ENCODE measurements at places on chromosomes 12 and 14.

- DNase-seq: no peak
These were observed 270.3 kb downstream of the FBXL14 start for GRCh38 chr12:1324099-1324498.

- no peak for DNase-seq
These were observed 16.0 kb upstream of the RNASE10 start for GRCh38 chr14:20489093-20489994.

GRCh38 chr14:100851586-100851916 lies 25.6 kb downstream of the MEG3 start:
- DNase-seq: no peak

DNA sequence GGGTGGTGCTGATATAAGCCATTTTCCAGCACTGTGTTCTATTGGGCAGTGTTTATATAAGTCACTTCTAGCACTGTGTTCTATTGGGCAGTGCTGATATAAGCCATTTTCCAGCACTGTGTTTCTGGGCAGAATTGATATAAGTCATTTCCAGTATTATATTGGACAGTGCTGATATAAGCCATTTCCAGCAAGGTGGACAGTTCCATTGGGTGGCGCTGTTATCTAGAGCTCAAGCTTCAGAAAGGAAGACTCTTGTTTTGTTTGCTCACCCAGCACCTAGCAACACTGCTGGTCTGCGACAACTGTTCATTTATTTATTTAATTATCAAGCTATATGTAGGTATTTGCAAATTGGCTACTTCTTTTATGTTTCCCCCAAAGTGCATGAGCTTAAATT lies 690.3 kb downstream of the AACS start:
- no peak for DNase-seq

- no peak for DNase-seq
These were observed 139.0 kb downstream of the SYNE2 start for GRCh38 chr14:63991833-63992232.

- no peak for DNase-seq
These were observed 35.5 kb downstream of the HECTD1 start for GRCh38 chr14:31172084-31172483.

DNA sequence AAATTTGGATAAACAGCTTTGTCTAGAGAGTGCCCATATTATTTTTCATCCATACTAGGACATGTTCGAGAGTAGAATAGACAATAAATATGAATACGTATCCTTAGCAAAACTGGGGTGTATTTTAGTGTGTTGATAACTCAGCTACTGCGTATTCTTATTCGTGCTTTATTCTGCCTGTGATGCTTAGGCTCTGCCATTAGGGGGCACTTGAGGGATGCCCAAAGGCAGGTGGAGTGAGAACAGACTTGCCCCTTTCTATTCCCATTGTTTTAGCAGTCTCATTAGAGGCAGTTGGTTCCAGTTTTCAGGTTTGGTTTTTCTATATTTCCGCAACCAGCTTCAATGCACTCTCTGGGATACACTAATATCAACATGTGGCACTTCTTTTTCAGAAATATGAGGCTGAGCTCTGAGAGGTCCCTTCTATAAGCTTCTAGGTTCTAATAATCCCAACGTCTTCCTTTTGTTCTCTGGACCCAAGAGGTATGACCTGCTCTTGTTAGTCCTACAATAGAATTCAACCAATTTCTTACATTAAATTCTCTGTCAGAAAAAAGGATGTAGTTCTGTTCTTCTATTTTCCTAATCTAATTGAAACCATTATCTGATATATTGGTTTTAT lies 985.7 kb upstream of the FBXO33 start:
- DNase-seq: peak; percentile 17

- peak; percentile 26 for DNase-seq
These were observed 110.7 kb downstream of the NCOR2 start for GRCh38 chr12:124456652-124457152.

- no peak for DNase-seq
These were observed 7.5 kb downstream of the BDKRB2 start for GRCh38 chr14:96212140-96212539.

GRCh38 chr14:51726166-51726899 lies 74.6 kb downstream of the FRMD6 start:
- DNase-seq: no peak

- DNase-seq: peak; percentile 76
These were observed 567 bp downstream of the FUT8 start for GRCh38 chr14:65412856-65413738.

DNA sequence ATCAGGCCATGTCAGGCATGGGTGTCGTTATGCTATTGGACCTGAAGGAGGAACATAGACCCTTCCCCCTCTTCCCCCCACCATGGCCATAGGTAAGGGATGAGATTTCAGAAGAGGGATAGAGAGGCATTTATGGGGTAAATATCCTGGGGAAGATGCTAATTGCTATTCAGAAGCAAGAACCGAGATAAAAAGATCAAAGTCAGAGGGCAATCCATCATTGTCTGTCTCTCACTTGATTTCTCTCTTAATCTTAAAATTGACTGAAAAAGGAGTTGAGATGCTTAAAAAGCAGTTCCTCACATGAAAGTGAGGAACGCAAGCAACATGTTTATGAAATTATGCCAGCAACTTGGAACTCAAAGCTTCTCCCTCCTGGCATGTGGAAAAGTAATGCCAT lies 212.0 kb downstream of the RPAP3 start:
- no peak for DNase-seq

- DNase-seq: no peak
These were observed 141.0 kb upstream of the LMNTD1 start for GRCh38 chr12:25694072-25694471.

DNA sequence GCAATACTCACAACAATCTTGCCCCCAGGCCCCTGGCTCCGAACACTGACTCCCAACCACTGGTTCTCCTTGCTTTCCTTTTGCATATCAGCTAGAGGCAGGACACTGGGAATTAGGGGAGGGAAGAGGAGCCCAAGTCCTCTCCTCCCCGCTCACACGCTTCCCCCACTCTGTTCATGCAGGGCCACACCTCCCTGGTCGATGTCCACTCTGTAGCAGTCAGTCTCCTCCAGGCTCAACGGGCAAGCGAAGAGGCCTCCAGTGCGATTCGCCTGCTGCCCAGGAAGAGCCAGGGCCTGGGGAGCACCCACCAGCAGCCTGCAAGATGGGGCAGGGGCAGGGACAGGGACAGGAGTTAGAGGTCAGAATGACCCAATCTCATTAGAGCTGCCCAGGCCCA lies 4.8 kb downstream of the ITGA7 start:
- DNase-seq: no peak

DNA sequence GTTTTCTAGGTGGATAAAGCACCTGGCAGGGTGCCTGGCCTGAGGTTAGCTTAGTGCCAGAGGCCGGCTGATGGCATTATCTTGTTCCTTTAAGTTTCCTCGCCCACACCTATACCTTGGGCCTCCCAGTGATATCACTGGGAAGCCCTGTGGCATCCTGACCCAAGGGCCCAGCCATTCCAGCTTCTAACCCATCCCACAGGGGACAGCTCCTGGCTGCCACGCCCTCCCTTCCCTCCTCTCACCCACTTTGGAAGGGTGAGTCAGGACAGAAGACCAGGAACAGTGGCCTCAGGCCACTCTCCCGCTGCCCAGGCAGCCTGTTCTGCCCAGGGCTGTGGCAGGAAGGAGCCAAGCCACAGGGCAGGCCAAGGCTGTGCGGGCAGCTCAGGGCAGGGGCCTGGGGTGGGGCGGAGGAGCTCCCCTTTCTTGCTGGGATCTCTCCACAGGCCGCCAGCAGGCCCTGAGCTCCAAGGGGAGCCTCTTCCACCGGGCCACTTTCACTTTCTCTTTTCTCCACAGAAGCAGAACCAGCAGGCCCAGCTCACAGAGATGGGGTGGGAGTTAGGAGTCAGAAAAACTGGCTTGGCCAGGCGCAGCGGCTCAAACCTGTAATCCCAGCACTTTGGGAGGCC lies 75.1 kb downstream of the IRF2BPL start:
- DNase-seq: peak; percentile 57

DNA sequence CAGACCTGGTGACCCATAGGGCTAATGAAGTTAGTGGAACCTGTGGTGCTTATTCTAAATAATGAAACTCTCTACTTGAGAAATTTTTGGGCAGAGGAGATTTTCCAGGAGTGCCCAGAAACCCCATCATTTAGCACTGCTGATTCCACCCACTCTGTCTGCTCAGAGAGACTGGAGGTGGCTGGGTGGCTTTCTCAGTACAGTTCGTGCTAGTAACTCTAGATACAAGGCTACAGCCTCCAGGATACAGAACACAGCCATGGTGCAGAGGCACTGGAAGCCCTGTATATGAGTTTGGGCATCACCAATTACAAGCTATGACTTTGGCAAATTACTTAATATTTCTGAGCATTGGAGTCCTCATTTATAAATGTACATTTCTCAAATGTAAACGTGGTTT lies 32.4 kb downstream of the CCDC177 start:
- no peak for DNase-seq

- no peak for DNase-seq
These were observed 71.2 kb upstream of the HOXC13 start for GRCh38 chr12:53867216-53868012.

- DNase-seq: peak; percentile 29
These were observed 50.9 kb upstream of the VASH1 start for GRCh38 chr14:76710056-76711010.

All from activated T-cell treated with anti-CD3 and anti-CD28 coated beads, Interleukin-2, amount 50 U/mL, for 72 hours (primary cell).